Activated CD4-positive, CD25-positive, alpha-beta regulatory T cell treated with anti-CD3 and anti-CD28 coated beads, Interleukin-2, amount 50 U/mL, for 16 hours (primary cell): ENCODE measurements at places on chromosomes 1 and 21.

DNA sequence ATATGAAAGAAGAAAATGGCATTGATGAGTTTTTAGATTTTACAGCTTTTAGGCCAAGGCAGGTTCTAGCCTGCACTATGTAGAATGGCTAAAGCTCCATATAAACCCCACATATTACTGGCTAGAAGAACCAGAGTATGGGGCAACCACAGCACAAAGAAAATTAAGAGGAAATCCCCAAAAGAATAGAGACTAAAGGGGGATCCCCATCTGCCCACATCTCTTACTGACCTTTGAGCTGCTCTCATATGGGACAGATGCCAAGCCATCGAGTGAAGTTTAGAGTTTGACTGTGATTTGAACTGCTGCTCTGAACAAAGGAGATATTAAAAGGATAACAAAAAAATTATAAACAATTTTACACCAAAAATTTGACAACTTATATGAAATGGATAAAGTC is 102.2 kb upstream of the HAO2 start:
- no peak for DNase-seq

- DNase-seq = no peak
These were observed 1.5 kb downstream of the MXRA8 start for GRCh38 chr1:1356796-1357401.

DNA sequence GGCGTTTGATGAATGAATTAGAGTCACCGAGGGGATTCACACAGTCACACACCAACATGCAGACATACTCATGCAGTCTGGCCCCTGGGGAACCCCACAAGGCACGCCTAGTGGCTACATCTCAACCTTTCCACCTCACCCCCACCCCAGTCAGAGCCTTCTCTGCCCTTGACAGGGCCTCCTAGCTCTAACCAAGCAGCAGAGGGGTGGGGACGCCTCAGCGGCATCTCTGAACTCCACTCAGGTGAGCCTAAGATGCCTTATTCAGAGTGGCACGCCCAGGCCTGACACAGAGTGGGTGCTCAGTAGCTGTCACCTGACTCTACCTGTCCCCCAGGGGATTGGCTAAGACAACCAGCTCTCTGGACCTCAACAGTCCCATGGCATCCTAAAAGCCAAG is 3.7 kb upstream of the SDC3 start:
- no peak for DNase-seq

DNA sequence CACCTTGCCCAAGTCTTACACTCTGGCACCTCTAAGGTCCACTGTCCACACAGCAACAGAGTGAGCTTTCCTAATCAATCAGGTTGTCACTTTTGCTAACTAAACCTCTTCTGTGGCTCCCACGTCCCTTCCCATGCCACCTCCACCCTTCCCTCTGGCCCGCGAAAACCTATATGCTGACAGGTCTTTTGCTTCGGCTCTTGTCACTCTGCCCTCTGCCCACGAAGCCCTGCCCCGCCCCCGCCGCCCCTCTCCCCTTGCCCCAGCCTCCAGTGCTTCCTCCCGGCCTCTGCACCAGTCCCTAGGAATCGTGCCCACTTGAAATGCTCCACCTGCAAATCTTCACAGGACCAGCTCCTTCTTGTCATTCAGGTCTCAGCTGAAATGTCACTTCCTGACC is 8.1 kb downstream of the TP53BP2 start:
- no peak for DNase-seq

- no peak for DNase-seq
These were observed 16.4 kb upstream of the CCDC17 start for GRCh38 chr1:45640293-45640692.

- DNase-seq = no peak
These were observed 9.5 kb upstream of the TBCE start for GRCh38 chr1:235357485-235358373.

GRCh38 chr1:9249534-9250410 is 15.2 kb downstream of the H6PD start:
- no peak for DNase-seq

DNA sequence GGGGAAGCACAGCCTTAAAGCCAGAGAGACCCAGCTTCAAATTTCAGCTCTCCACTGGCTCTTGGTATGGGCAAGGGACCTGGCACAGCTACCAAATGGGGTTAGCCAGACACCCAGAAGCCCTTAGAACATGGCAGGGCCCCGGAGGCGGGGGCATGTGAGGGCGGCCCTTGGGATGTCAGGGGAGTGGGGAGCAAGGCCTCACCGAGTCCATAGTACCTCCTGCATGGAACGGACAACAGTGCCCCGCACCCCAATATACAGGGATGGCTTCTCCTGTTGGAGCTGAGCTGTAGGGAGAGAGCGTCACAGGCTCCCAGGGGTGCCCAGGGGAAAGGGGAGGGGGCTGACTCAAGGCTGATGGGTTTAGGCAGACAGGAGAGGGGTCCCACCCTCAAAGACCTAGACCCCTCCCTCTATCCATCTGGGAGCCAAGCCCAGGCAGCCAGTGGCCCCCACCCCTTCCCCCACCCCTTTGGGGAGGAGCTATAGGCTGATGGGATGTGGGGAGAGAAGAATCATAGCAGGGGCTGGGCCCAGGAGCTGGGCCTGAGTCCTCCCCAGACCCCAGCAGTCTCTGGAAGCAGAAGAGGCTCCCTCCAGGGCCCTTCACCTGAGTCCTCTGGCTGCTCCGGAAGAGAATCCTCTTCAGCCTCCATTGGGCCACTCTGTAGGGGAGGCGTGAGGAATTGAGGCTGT is 16.5 kb downstream of the SPOCD1 start:
- DNase-seq = no peak

GRCh38 chr1:238404481-238404880 is 513.8 kb upstream of the ZP4 start:
- DNase-seq = no peak

DNA sequence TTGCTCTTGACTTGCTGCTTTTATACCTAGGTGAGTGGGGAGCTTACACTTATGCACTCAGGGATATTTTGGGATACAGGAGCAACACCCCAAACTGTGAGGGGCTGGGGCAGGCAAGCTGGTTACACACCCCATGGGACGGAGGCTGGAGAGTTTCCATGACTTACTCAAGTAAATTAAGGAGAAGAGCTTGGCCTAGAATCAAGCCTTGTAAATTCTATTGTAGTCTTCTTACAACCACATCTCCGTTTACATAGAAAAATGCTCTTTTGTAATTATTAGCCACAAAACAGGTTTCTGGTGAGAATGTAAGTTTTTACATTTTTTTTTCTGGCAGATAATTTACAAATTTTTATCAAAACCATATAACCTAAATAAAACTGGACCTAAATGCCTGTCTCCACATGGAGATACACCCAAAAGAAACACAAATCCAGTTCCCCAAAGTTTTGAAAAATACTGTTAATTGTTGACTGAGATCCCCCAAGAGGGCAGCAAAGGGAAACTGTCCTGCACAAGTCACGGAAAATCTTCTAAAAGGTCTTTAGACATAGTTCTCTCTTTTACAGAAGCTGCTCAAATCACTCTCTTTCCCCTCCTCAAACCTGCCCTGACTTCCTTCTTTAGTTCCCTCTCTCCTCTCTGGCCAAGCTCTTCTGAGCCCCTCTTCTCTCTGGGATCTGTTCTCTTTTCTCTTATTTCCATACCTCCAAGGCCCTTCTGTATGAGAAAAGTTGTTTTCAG is 134.0 kb downstream of the HIVEP3 start:
- no peak for DNase-seq

DNA sequence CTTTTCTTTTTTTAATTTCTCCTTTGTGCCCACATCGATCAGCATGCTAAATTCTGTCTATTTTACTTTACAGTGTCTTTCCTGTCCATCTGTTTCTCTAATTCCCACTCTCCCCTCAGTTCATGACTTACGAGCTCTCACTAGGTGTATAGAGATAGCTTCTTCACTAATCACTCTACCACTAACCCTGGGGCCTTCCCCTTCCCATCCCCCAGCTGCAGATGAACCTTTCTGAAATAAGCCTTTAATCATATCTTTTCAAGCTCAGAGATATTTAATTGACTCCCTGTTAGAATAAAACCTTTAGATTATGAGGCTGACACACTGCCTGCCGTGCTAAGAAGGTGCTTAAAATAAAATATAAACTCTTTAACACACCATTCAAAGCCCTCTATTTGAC is 66.3 kb upstream of the BMP8A start:
- DNase-seq = no peak

DNA sequence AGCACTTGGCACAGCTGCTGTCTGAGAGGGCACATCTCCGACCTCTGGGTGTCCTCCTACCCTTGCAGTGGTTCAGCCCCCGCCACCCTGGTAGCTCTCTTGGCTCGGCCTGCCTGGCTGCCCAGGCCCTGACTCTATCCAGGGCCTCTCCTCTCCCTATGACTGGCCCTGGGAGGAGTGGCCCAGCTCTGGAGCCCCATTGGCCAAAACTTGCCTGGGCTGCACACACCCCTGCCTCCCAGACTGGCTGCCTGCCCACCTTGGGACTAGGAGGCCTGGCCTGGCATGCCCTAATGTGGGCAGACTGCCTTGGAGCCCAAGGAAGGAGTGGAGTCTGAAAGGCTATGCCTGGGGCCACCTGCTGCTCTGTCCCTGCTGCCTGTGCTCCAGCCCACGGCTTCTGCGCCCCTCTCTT is 33.6 kb downstream of the ACOT11 start:
- DNase-seq = no peak

- DNase-seq = no peak
These were observed 3.1 kb upstream of the NCF2 start for GRCh38 chr1:183593356-183593755.

DNA sequence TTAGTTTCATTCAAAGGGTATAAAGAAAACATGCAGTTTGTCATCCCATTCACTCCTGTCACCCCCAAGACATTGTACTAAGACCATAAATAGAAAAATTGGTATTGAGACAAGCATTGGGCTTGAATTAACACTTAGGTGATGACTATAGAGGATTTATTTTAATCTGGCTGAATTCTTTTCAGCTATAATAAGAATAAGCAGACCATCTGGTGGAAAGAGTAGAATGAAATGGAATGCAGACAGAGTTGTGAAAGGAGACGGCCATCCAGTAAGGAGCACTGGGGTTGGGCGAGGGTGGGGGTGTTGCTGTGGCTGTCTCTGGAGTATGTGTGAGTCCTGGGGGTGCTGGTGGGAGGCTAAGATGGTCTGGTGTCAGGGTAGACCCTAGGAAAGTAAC is 125.0 kb upstream of the IVNS1ABP start:
- DNase-seq = no peak

DNA sequence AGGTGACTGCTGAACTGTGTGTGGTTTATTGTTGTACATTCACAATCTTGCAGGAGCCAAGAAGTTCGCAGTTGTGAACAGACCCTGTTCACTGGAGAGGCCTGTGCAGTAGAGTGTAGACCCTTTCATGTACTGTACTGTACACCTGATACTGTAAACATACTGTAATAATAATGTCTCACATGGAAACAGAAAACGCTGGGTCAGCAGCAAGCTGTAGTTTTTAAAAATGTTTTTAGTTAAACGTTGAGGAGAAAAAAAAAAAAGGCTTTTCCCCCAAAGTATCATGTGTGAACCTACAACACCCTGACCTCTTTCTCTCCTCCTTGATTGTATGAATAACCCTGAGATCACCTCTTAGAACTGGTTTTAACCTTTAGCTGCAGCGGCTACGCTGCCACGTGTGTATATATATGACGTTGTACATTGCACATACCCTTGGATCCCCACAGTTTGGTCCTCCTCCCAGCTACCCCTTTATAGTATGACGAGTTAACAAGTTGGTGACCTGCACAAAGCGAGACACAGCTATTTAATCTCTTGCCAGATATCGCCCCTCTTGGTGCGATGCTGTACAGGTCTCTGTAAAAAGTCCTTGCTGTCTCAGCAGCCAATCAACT is 6.4 kb upstream of the PIGV start:
- no peak for DNase-seq

DNA sequence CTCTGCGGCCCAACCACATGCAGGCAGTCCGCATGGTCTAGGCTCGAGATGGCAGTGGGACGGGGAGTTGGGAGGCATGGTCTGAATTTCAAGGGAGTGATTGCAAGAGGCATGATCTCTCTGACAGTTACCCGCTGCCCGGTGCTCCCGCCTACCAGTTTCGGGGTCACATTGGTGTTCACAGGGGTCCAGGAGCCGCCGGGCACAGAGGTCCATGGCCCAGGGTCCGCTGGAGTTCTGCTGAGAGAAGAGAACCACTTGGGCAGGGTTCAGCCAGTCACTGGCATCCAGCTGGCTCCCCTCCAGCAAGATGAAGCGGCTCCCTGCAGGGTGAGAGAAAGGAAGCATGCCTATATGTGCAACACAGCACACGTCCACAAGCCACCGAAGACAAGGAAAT is 141.3 kb downstream of the ASTN1 start:
- no peak for DNase-seq

- no peak for DNase-seq
These were observed 27.7 kb upstream of the AJAP1 start for GRCh38 chr1:4626560-4627319.

- DNase-seq = no peak
These were observed 10.6 kb upstream of the RRP15 start for GRCh38 chr1:218274511-218274910.

GRCh38 chr1:114466334-114467014 is 44.5 kb downstream of the TRIM33 start:
- no peak for DNase-seq

DNA sequence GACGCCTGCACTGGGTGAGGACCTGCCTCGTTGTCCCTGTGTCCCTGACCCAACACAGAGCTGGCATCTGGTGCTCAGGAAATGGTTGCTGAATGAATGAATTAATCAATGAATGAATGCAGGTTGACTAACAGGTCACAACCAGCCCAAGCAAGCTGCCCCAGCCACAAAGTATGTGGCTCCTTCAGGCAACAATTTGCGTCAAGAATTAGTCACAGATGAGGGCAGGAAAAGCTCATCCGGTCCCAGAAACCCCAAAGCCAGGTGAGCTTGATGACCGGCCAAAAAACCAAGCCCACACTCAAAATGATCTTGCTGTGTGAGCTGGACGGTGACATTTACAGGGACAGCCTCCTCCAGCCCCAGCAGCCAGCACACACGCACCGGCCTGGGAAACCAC is 40.6 kb upstream of the GPR153 start:
- DNase-seq = no peak

- DNase-seq = peak; percentile 31
These were observed 694 bp downstream of the MEAF6 start for GRCh38 chr1:37513795-37514349.

DNA sequence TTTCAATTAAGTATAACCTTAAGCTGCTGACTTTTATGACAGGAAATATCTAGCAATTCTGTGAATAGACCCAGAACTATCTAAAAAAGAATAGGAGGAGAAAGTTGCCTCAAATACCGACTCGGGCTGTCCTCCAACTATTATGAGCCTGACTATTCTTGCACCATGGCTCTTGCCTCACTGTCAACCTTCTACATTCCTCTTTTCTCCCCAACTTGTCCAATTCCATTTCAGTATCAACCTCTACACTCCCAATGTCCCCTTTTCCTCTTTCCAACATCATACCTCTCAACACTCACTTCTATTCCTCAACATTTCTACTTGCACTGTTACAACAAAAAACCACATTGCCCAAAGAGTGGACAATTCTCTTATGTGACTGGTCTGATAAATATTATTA is 2.3 kb downstream of the ZZZ3 start:
- no peak for DNase-seq

- no peak for DNase-seq
These were observed 1.3 kb upstream of the IL19 start for GRCh38 chr1:206769304-206769731.
